HT1080 (cell line): ENCODE measurements at places on chromosomes 4 and X.

DNA sequence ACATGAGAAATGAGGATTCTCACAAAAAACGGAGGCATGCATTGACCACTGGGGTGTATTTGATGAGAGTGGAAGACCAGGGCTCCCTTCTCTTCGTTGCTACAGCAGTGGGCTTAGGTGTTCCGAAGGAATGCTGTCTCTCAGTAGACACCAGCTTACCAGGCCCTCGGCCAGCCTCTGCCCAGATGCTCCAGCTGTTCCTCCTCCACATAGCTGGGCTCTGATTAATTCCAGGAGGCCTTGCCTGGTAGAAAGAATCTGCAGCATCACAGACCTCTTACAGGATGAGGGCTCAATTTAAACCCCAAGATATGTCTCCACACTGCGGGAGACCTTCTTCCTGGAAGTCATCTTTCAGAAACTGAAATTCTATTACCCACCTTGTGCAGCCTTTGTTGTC is 346.6 kb upstream of the TENM3 start:
- DNase-seq = no peak

DNA sequence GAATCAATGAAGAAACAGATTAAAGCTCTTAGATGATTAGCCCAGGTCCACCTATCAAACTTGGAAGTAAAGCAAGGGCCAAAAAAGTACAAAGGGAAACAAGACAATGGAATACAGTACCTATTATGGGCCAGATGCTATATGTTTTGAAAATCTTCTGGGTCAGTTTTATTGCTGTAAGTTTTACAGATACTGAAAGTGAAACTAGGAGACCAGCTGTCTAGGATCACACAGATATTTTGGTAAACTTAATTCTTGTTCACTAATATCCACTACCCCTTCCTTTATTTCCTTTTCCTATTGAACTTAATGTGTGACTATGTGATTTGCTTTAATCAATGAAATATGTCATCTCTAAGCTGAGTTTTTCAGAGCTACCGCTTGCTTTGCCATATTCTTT is 505.4 kb upstream of the PITX2 start:
- DNase-seq = no peak

- no peak for DNase-seq
These were observed 53.7 kb downstream of the ZFX start for GRCh38 chrX:24203072-24203808.

GRCh38 chr4:39446842-39447573 is 11.7 kb downstream of the RPL9 start:
- no peak for DNase-seq

- DNase-seq = no peak
These were observed 4.1 kb upstream of the CTBP1 start for GRCh38 chr4:1252928-1253492.

- DNase-seq = no peak
These were observed 44.8 kb downstream of the RPS6KA3 start for GRCh38 chrX:20221902-20222301.

DNA sequence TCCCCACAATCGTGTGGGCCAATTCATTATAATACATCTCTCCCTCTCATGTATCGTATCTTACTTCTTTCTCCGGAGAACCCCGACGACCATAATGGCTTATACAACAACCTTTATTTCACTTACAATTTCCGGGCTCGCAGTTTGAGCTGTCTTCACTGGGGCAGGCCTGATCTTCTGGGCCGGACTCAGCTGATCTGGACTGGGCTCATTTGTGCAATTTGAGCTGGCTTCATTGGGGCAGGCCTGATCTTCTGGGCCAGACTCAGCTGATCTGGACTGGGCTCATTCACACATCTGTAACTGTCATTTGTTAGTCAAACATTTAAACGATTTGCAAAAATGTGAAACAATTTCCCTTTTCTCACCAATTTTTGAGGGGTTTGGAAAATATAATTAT is 171.5 kb upstream of the FRG1 start:
- DNase-seq = no peak

DNA sequence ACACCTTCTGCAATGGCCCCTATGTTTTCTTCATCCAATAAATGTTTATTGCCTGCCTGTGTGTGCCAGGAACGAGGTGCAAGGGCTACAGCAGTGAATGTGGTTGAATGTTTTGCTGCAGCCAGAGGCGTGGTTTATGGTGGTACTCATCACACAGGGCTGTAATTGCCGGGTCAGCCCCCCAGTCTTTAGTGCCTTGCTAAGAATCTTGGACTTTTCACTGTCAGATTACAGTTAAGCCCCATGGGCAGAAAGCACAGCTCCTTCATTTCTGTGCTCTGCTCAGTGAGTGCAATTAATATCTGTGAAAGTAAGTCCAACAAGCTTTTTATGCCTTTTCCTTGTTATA is 67.8 kb downstream of the TAPT1 start:
- DNase-seq = no peak

- no peak for DNase-seq
These were observed 30.4 kb downstream of the ACSL1 start for GRCh38 chr4:184795214-184795844.

- DNase-seq = no peak
These were observed 16.4 kb upstream of the CPEB2 start for GRCh38 chr4:14985843-14986242.

- no peak for DNase-seq
These were observed 350.8 kb downstream of the PDGFC start for GRCh38 chr4:156620786-156621185.

- DNase-seq = no peak
These were observed 157.1 kb upstream of the LNX1 start for GRCh38 chr4:53748328-53748772.

DNA sequence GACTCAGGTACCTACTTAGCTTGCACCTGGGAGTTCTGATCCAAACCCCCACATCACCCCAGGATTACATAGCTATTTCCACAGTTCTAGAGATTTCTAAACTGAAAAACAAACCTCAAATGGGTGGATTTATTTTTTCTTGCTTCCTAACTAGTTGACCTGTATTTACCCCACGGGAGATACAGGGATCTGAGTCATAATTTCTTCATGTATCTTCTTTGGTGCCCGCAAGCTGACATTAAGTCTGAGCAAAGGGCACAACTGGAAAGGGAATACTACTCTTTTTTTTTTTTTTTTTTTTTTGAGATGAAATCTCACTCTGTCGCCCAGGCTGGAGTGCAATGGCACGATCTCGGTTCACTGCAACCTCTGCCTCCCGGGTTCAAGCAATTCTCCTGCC is 10.0 kb upstream of the ELOVL6 start:
- peak; percentile 13 for DNase-seq

- peak; percentile 32 for DNase-seq
These were observed 6.2 kb downstream of the TCEAL9 start for GRCh38 chrX:103362474-103362873.

DNA sequence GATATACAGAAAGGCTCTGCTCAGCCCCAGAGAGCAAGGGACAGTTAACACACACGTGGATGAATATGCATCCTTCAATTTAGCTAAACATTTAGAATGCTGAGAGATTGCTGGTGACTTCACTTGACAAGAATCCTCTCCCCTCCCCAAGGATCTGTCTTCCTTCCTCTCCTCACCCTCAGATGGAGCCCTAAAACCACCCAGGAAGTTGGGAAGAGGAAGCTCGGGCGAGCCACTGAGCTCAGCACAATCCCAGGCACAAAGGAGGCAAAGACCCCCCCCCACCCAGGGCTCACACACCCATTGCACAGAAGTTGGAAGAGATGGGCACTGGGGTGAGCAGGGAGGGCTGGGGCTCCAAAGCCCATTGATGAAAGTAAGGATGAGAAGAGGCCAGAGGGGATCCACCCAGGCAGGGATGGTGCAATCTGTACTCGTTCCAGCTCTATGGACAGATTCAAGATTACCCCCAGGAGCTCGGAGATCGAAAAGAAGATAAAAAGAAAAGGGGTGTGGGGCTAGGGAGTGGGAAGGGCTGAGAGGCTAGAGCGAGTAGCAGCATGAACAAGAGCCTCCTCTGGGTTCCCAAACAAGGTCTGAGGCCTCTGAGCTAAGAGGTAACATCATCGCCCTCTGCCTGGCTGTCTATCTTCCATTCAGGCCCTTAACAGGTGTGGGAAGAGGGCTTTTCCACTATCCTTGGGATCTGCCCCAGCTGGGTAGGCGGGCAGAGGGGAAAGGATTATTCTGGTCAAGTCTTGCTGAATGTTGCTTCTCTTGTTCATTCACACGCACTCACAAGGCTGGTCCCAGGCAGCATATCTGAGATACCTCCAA is 1.2 kb downstream of the TFE3 start:
- peak; percentile 54 for DNase-seq

DNA sequence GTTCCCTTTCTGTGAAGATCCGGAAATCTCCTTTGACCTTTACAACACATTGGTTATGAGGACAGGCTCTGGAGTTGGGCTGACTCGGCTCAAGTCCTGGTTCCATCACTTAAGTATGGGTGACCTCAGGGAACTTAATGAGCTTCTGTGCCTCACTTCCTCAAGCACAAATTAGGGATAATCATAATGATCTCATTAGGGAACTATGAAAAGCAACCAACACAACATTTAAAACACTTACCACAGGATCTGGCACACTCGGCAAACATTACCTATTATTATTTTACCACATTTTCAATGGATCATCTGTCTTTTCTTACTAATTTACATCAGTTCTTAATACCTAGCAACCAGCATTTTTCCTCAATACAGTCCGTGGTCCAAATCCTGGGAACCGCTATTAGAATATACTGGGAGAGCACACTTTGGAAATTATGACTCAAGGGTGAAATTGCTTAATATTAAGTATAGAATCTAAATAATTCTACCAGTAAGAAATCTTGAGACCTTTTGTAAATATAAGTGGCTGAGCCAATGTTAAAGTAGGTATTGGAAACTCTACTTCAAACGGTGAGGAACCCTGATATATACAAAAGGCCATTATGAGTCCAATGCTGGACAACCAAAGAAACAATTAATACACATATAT is 19.6 kb downstream of the ADGRA3 start:
- no peak for DNase-seq

DNA sequence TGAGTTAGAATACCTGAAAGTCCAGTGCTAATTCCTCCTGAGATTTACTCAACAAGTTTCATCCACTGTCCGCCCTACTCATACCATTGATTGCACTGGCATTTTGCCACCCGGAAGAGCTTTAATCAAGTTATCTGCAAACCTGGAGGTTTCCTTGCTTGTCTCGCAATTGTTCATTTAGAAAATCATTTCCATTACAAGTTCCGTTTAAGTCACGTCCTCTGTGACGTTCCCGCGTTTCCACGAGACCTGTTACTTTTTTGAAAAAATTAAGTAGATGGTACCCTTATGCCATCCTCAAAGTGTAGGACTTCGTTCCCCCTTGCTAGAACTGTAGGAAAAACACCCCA is 761 bp upstream of the FRYL start:
- DNase-seq = peak; percentile 23
